Gastrocnemius medialis (tissue), 4 donors: ENCODE measurements at places on chromosomes 7 and 10.

DNA sequence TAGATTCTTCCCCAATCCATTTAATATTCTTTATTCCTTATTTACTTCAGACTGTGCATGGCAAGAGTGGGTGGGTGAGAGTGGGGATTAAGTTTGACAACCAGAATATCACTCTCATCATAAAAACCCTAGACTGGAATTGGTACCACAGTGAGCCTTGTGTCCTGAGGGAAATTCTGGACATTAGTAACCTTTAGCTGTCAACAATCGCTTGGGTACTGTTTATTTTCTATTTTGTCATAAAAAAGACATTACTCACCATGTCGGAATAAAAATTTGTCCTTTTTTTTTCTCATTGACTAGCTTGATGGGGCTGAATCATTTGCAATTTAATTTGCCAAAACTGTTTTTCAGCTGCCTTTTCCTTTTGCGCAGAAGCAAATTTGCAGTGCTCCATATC lies 176.1 kb upstream of the SEMA3C start:
- no peaks in the 10 kb centered on the region for H3K27me3 ChIP-seq
- H3K36me3 ChIP-seq, result no peaks in the 10 kb centered on the region
- H3K27ac ChIP-seq, result no peak overlapping the region
- peaks cover 10% of the 10 kb centered on the region for H3K4me1 ChIP-seq
- no peak for DNase-seq

GRCh38 chr10:97659589-97659988 lies 19.1 kb downstream of the PI4K2A start:
- no peaks in the 10 kb centered on the region for H3K36me3 ChIP-seq
- no peak for DNase-seq
- H3K27ac ChIP-seq, result no peak overlapping the region

DNA sequence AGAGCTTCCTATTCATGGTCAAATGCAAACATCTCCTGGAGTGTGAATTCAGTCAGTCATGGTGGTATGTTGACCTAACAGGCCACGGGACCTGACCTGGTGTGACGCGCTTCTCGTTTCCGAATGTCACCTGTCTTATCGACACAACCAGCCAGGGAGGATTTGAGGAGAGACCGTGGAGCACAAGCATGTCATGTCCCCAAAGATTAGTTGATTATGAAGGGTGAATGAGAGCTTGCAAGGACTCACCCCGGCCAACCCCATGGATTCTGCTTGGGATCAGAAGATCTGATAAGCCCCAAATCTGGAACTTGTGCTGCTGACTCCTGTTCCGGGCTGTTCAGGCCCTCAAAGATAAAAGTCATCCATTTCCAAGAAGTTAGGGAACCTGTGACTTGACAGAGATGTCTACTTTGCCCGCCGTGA lies 10.5 kb downstream of the ADRA2A start:
- H3K27ac ChIP-seq, result no peak overlapping the region
- no peaks in the 10 kb centered on the region for H3K4me1 ChIP-seq
- H3K36me3 ChIP-seq, result no peaks in the 10 kb centered on the region
- no peak overlapping the region for H3K4me3 ChIP-seq
- H3K27me3 ChIP-seq, result no peaks in the 10 kb centered on the region
- DNase-seq, result no peak

DNA sequence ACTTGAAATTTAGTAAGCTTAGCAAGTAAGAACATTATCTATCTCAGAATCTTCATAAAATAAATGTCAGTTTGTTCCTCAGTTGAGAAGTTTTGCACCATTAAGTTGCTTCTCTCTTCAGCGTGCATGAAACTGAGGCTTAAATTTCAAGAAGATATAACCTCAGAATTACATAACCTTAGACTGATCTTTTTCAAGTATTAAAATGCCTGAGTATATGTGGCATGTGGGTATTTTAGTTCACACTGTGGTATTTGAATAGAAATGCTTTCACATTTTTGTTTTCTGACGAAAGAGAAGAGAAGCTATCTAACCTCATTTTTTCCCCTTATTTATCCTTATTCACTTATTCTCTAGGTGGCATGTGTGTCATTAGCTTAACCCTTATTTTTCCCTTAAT lies 104.1 kb downstream of the PHF14 start:
- H3K4me1 ChIP-seq, result no peaks in the 10 kb centered on the region
- no peak overlapping the region for H3K27ac ChIP-seq
- DNase-seq, result no peak
- no peaks in the 10 kb centered on the region for H3K27me3 ChIP-seq
- H3K4me3 ChIP-seq, result no peak overlapping the region
- no peaks in the 10 kb centered on the region for H3K36me3 ChIP-seq

- no peaks in the 10 kb centered on the region for H3K27me3 ChIP-seq
- no peak overlapping the region for H3K4me3 ChIP-seq
- H3K27ac ChIP-seq, result peak overlapping the region; percentile 60
- no peak for DNase-seq
- peaks cover 19% of the 10 kb centered on the region for H3K4me1 ChIP-seq
Measured at GRCh38 chr10:88428442-88428841, 154.7 kb downstream of the RNLS start.

DNA sequence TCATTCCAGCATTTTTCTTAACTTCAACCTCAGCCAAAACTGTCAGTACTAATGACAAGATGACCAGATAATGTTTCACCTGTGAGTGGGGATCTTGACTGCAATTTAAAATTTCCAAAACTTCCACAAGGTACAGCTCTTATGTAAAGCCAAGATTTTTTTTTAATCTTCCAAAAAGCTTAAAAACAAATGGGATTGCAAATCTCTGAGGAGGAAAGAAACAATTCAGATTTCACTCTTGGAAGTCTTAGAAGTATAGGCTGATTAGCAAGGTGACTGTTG lies 90.2 kb downstream of the AGMO start:
- no peak overlapping the region for H3K4me3 ChIP-seq
- no peaks in the 10 kb centered on the region for H3K36me3 ChIP-seq
- H3K4me1 ChIP-seq, result no peaks in the 10 kb centered on the region

DNA sequence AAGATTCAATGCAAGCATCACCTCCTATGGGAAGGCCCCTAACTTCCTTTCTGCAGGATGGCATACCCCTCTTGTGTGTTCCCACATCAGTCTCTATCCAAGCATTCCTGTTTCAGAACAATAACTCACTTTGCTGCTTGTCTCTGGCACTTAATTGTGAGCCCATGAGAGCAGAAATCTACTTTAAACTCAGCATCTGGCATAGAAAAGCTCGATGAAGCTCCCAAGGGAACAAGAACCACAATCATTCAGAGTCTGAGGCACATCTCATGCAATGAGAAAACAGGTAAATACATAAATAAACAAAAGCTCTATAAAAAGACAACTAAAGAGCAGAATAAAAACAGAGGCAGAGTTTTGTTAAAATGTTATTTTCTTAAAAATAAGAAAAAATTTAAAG lies 66.2 kb downstream of the VPS41 start:
- no peaks in the 10 kb centered on the region for H3K36me3 ChIP-seq
- H3K27ac ChIP-seq, result no peak overlapping the region
- no peaks in the 10 kb centered on the region for H3K27me3 ChIP-seq
- peaks cover 3% of the 10 kb centered on the region for H3K4me1 ChIP-seq
- no peak for DNase-seq

- no peak overlapping the region for H3K4me3 ChIP-seq
- H3K27me3 ChIP-seq, result no peaks in the 10 kb centered on the region
- no peak for DNase-seq
- no peaks in the 10 kb centered on the region for H3K36me3 ChIP-seq
- H3K27ac ChIP-seq, result no peak overlapping the region
- H3K4me1 ChIP-seq, result no peaks in the 10 kb centered on the region
Measured at GRCh38 chr7:43364391-43364790, 218.5 kb upstream of the STK17A start.

GRCh38 chr7:17126413-17127268 lies 171.8 kb upstream of the AHR start:
- no peaks in the 10 kb centered on the region for H3K27me3 ChIP-seq
- no peak overlapping the region for H3K27ac ChIP-seq
- H3K36me3 ChIP-seq, result no peaks in the 10 kb centered on the region

DNA sequence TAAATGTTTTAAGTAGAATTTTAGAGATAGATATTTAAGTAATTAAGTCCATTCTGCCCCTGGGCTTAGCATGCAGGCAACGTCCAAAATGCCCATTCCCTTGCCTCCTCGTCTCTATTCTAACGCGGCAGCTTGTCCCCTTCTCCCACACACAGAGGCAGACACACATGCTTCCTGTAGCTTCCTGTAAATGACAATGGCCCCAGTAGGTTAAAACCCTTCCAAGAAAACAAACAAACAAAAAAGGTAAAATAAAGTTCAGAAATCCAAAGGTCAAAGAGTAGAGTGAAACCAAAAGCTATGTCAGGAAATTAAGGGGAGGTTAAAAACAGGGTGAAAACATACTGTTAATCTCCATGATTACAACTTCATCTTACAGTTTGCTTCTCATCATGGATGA lies 857.6 kb downstream of the GATA3 start:
- DNase-seq, result no peak
- no peak overlapping the region for H3K27ac ChIP-seq
- H3K4me3 ChIP-seq, result no peak overlapping the region
- H3K4me1 ChIP-seq, result no peaks in the 10 kb centered on the region
- H3K36me3 ChIP-seq, result no peaks in the 10 kb centered on the region
- H3K27me3 ChIP-seq, result no peaks in the 10 kb centered on the region

DNA sequence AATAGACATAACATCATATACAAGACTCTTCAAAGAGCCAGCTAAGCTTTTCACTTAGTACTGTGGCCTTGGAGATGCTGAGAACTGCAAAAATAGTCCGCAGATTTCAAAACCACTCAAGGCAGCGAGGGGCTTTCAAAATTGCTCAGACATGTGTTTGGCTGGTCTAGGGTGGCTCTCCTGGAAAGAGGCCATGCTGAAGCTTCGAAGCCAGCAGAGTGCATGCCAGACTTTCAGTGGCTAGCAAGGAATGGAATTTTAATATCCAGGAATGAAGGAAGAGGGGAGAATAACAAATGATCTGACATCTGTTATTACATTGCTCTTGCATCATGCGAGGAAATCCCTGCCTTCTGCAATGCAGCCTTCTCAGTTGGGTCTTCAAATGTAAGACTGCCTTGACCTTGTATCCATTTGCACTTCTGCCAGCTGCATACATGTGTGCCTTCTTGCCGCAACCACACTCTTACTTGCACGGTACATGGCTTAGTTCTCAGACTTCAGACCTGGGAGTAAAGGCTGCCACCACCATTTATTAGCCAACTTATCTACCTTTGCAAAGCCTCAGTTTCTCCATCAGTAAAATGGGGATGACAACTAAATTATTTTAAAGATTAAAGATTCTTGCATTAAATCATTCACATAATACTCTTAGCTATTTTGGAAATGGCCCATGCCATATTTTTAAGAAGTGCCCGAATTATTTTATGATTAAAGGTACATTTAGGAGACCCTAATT lies 55.9 kb downstream of the ITIH5 start:
- no peak overlapping the region for H3K4me3 ChIP-seq
- H3K27ac ChIP-seq, result no peak overlapping the region
- no peaks in the 10 kb centered on the region for H3K27me3 ChIP-seq

DNA sequence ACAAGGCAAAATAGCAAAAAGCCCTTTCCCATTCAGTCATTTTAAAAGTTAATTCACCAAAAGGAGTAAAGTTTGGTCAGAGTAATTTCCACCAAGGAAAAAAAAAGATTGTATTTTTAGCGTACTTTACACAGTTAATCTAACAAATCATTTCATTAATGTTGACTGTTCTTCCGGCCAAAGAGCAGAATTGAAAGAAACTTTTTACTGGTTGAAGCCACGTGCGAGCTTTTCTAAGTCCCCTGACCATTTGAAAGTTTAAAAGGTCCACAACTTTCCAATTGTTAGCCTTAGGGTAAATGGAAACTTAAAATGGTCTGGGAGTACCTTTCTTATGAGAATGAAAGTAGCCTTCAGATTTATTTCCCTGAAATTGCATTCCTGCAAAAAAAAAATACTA lies 296.7 kb downstream of the ARL4A start:
- no peak overlapping the region for H3K4me3 ChIP-seq
- H3K27ac ChIP-seq, result no peak overlapping the region
- no peaks in the 10 kb centered on the region for H3K36me3 ChIP-seq
- DNase-seq, result no peak

DNA sequence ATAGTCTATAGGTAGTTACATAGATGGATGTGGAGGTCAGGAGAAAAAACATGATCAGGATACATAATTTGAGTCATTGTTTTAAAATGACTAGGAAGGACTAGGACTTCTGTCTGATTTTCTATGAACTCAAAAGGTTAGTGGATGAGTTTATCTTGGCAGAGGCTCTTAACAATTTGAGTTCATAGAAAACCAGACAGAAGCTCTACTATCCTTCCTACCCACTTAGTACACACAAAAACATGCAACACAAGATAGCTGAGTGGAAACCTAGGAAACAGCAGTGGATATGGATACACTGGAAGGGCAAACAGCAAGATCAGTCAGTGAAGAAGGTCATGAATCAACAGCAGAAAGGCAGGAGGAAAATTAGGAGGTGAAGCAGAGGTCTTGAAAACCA lies 84.6 kb downstream of the VPS50 start:
- H3K27me3 ChIP-seq, result no peaks in the 10 kb centered on the region
- H3K36me3 ChIP-seq, result peaks cover 24% of the 10 kb centered on the region
- H3K4me1 ChIP-seq, result no peaks in the 10 kb centered on the region

- DNase-seq, result peak; percentile 0
- no peak overlapping the region for H3K4me3 ChIP-seq
- H3K27me3 ChIP-seq, result peaks cover 100% of the 10 kb centered on the region
- H3K27ac ChIP-seq, result no peak overlapping the region
- H3K4me1 ChIP-seq, result peaks cover 6% of the 10 kb centered on the region
- no peaks in the 10 kb centered on the region for H3K36me3 ChIP-seq
Measured at GRCh38 chr7:157016024-157016351, 5.5 kb upstream of the MNX1 start.

DNA sequence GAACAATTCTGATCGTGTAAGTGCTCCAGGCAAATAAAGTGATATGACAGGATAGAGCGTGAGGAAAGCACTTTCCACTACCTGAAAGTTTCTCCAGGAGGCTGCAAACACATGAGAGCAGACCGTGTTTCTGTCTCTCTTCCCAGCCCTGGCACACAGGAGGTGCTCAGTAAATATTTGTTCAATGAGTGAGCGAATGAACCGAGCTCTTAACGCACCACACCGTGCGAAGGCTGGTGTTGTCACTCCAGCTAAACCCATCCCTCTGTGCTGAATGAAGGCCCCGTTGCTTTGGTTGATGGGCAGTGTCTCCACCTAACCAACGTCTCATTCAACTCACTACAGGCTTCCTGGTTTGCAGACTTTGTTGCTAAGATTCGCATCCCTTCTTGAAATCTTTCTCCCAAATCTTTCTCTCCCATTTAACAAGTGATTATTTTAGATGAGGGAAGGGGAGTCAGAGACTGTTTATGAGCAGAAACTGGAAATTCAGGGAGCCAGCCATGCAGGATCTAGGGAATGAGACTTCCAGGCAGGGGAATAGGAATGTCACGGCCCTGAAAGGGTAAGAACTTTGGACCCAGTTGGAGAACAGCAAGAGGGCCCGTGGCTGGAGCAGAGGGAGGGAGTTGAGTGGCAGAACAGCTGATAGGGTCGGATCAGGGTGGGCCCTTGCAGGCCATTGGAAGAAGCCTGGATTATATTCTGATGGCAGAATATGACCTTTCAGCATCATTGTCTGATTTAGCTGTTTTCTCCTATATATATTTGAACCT lies 282.6 kb downstream of the CAMK1D start:
- H3K27me3 ChIP-seq, result no peaks in the 10 kb centered on the region
- no peak overlapping the region for H3K4me3 ChIP-seq
- H3K4me1 ChIP-seq, result no peaks in the 10 kb centered on the region
- no peak for DNase-seq
- H3K27ac ChIP-seq, result no peak overlapping the region
